ENCODE measurements at places on chromosomes 5 and 9.

DNA sequence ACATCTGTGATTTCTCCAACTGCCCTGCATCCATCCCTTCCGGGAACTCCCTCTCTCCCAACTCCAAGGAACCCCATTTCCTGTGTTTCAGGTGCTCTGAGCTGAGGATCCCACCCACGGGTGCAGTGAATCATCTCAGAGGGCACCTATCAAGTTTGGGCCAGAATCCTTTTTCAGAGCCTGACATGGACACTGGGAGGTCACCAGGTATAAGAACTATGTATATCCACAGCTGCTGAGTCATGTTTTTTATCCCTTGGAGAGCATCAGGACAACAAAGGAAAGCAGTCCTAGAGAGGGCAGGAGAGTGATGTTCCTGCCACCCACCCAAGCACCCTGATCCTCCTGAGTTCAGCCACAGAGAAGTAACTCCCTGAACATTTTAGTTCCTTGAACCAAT, 3.8 kb downstream of the MED27 start:
- DNase-seq, result no peak

- DNase-seq, result no peak
Observed at GRCh38 chr9:130422546-130422945, 22.2 kb upstream of the ASS1 start.

DNA sequence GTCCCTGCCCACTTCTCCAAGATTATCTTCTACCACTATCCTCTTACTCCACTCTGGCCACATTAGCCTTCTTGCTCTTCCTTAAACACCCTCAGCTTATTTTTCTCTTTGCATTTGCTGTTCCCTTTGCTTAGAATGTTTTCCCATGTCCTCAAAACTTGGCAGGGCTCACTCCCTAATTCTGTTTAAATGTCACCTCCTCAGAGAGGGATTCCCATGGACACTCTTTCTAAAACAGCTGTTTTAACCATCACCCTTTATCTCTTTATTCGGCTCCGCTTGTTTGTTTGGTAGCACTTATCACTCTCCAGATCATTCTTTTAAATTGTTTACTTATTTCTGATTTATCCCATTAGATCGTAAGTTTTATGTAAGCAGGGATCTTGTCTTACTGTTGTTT, 278.5 kb downstream of the CWC27 start:
- no peak for DNase-seq

GRCh38 chr5:45774528-45774927, 78.3 kb upstream of the HCN1 start:
- DNase-seq, result no peak

- no peak for DNase-seq
Observed at GRCh38 chr9:124897570-124898460, 35.9 kb downstream of the ARPC5L start.

GRCh38 chr9:12155401-12156134, 537.6 kb upstream of the TYRP1 start:
- no peak for DNase-seq

GRCh38 chr5:103929338-103930013, 366.9 kb upstream of the NUDT12 start:
- DNase-seq, result no peak

DNA sequence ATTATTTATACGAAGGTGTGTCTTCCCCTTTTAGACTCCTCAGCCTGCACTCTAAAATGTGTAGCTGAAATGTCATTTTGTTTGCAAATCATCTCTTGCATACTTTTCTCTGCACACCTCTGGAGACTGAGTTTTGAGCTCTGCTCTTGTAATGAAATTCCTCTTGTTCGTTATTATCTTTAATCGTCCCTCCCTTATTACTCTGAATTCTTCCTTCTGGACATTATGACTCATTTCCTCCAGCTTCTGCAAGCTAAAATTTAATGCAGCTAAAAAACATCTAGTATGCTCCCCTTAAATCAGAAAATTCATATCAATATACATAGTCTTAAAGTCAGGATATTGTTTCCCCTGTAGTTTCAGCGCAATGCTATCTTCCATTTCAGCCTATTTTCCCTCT, 13.5 kb downstream of the ISL1 start:
- DNase-seq, result no peak

GRCh38 chr9:130565792-130566191, 13.6 kb upstream of the FUBP3 start:
- no peak for DNase-seq

DNA sequence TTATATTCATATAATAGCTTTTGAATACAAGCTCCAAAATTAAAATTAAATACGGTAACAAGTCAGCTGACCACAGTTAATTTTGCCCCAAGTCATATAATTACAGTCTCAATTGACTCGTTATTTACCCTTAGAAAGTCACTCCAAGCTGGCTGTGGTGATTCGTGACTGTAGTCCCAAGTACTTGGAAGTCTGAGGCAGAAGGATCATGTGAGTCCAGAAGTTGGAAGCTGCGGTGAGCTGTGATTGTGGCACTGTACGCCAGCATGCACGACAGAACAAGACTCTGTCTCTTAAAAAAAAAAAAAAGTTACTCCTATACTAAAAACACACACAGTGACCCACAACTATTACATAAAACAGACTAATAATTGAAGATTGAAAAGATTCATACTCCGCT, 31.6 kb upstream of the DTWD2 start:
- DNase-seq, result no peak

DNA sequence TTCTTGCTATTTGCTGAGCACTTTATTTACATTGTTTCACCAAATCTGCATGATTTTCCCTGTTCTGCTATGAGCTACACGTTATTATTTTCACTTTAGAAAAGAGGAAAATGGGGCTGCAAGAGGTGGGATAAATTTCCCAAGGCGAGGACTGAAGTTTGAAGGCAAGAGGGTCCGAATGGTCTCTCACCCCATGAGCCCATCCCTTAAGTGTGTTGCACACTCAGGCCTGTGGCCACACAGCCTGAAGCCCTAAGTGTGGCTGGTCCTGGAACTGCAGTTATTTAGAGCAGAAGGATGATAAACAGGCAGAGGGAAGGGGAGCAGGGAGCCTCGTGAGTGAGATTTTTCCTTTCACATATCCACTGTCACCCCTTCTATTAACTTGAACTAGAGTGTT, 7.8 kb downstream of the PDE8B start:
- DNase-seq, result no peak

GRCh38 chr5:115599502-115599901, 2.8 kb downstream of the TICAM2 start:
- DNase-seq, result no peak

- DNase-seq, result no peak
Observed at GRCh38 chr9:89871871-89872331, 267.1 kb downstream of the GADD45G start.

- DNase-seq, result no peak
Observed at GRCh38 chr9:4894076-4894475, 91.0 kb upstream of the JAK2 start.

DNA sequence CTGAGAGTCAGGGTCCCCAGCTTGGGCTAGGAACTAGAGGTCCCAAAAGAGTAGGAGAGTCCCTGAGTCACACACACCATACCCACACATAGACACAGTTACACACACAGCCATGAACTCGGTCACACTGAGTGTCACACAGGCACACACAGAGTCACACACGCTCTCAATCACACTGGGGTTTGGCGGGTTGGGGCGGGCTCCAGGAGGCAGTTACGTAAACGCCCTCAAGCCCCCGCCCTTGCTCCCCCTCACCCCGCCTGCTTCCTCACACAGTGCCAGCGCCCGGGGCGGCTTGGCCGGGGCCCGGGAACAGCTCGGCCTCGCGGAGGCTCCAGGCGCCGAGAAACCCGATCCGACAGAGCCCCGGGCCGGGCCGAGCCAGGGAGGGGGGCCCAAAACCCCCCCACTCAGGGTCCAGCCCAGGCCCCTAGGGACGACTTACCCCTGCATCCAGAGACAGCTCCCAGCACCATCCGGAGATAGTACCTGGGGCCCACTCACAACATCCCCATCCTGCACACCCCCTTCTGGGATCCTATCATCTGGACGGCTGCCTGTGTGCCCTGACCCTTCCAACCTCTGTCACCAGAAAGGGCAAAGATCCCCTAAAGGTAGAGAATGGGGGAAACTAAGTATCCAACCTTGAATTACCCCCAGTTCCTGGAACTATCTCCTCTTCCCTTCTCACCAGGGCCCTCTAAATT, 3.5 kb upstream of the CNTFR start:
- DNase-seq, result peak; percentile 43

GRCh38 chr9:122212473-122213004, 16.2 kb downstream of the LHX6 start:
- DNase-seq, result no peak

GRCh38 chr9:92634712-92635605, 35.0 kb downstream of the IPPK start:
- no peak for DNase-seq

DNA sequence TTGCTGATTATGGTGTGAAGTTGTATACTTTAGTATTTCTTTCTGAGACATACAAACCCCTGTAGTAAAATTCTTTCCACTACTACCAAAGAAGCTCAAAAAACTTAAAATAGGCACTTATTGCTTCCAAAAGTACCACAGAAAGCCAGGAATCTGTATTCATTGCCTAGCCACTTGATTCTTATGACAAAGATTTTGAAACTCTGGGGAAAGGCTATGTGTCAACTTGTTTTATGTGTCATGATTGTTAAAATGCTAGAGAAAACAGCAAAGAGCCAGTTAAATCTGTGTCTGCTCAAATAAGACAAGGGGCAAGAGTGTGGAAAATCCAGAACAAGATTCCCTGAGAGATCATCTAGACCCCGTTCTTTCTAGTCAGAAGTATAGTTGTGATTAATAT, 6.0 kb downstream of the KIF2A start:
- no peak for DNase-seq

DNA sequence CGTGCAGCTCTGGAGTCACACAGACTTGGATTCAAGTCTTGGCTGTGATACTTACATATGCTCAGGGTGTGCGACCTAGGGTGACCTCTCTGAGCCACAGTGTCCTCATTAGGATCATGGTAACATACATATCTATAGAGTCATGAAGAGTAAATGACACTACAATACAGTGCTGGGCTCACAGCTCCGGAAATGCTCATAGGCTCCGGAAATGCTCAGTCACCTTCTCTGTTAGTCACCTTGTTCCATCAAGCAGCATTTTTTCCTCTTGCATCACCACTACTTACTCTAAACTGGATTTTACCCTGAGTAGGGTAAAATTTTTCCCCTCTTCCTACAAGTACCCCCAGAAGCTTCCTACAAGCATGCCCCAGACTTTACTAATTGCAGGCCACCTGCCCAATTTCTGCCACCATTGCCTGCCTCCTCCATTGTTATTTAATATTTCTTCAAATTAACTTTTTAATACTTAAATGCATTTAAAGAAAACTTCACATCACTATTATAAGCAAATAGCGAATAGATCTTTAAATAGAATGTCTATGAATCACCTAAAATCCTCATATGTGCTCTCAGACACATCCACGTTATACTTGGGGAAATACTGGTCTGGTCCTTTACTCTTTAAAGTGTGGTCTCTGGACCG, 147.6 kb upstream of the SPRY4 start:
- DNase-seq, result no peak

- no peak for DNase-seq
Observed at GRCh38 chr9:135243201-135244190, 156.0 kb downstream of the OLFM1 start.

- no peak for DNase-seq
Observed at GRCh38 chr9:78118742-78119473, 87.3 kb upstream of the GNAQ start.

DNA sequence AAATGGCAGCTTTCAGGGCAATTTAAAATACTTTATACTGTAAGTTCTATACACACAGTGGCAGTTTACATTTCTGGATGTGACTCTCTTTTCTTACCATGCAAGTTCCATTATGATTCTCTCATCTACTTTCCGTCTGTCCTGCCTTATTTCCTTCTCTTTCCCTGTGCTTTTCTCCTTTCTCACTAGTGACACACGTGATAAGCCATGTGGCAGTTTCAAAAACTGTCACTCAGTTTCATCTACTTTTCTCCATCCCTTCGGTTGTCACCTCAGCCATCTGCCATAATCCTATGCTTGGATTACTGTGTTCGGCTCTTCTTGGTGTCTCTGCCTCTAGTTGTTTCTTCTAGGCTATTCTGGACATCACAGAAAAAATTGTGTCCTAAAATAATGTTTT, 46.8 kb upstream of the ATG10 start:
- DNase-seq, result no peak

- DNase-seq, result no peak
Observed at GRCh38 chr5:81986126-81986525, 14.3 kb downstream of the ATG10 start.

DNA sequence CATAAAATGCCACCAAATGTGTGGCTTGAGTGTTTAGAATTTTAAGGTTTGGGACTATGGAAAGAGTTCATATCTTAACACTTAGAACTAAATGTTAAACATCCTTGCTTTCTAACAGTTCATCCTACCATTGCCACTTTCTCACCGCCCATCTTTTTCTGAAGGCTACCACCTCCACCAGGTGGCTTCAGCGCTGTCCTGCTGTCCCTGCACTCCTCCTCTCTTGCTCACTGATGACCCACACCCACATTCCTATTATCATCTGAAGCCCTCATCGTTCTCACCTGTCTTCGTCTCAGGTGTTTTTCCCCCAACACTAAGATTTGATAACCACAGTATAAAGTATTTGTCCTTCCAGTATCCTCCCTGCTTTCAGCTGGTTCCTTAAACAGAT, 7.4 kb downstream of the MEGF10 start:
- no peak for DNase-seq

- no peak for DNase-seq
Observed at GRCh38 chr9:109834855-109835254, 54.9 kb downstream of the PALM2AKAP2 start.

GRCh38 chr9:2085716-2086115, 70.6 kb downstream of the SMARCA2 start:
- no peak for DNase-seq

GRCh38 chr5:160398806-160399205, 1.0 kb downstream of the FAM200C start:
- no peak for DNase-seq

DNA sequence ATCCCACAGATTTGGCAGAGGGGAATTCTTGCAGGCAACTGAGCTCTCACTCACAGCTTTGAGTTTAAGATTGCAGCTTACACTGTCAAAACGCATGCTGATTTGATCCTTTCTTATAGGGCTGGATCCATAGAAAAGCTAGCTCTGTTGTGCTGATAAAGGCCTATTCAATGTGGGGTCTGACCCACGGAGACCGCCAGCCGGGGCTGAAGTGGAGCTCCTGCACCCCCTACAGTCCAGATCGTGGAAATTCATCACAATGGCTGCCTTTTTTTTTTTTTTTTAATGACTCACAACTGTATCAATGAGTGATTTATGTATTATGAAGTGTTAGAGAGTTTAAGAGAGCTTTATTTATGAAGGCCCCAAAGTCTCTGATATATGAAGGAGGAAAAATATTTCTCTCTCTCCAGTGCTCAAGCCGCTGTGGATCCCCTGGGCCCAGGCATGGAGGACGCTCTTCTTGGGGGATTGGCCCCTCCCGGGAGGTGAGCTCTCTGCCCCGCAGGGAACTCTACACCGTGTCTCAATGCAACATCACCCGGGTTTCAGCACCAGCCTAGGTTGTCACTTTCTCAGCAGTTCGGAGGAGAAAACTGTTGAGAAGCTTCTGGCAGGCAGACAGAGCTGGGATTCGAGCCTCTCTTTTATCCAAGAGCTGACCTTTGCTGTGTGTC, 700.2 kb downstream of the IRX1 start:
- no peak for DNase-seq

GRCh38 chr9:92608909-92609445, 61.0 kb downstream of the IPPK start:
- DNase-seq, result peak; percentile 76

- DNase-seq, result no peak
Observed at GRCh38 chr9:123773783-123774182, 156.1 kb downstream of the DENND1A start.

Measured in NCI-H2107 (cell line).